ENCODE measurements at places on chromosomes 6 and 20.

DNA sequence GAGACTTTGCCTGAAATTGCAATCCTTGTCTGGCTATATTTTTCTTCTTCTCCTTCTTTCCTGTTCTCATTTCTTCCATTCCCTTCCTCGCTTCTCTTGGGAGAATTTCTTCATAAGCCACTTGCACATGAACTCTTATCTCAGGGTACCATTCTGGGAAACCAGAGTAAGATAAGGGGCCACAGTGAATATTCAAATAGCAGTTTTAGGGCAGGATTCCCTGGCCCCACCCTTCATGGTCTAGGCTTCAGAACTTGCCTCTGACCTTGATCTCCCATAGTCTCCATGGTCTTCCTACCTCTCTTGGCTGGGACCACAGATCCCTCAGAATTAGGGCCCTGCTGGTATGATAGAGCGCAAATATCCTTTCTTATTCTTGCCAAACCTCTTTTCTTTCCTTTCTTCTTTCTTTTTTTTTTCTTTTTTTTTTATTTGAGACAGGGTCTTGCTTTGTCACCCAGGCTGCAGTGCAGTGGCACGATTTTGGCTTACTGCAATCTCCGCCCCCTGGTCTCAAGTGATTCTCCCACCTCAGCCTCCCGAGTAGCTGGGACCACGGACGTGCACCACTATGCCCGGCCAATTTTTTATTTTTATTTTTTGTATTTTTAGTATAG is 123.0 kb upstream of the CITED2 start:
- no peak for DNase-seq

DNA sequence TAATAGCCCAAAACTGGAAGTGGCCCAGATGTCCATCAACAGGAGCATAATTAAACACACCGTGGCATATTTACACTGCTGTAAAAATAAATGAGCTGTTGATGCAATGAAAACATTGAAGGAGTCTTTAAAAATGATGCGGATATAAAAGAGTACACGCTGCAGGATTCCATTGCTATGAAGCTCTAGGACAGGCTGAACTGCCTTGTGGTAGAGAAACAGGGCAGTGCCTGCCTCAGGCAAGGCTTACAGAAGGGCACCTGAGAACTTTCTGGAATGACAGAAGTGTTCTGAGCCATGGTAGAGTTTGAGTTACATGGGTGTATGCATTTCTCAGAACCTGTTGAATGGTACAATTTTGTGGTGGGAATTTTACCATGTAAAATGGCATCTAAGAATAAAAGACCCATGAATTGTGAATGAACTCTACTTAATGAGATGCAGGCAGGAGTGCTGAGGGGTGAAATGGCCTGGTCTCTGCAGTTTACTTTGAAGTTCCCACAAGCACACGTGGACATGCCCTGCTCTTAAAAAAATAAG is 45.3 kb upstream of the RIN2 start:
- no peak for DNase-seq

GRCh38 chr20:32886652-32887051 is 27.9 kb downstream of the EFCAB8 start:
- DNase-seq, result no peak

GRCh38 chr6:129890164-129890563 is 29.0 kb upstream of the TMEM244 start:
- DNase-seq, result no peak

DNA sequence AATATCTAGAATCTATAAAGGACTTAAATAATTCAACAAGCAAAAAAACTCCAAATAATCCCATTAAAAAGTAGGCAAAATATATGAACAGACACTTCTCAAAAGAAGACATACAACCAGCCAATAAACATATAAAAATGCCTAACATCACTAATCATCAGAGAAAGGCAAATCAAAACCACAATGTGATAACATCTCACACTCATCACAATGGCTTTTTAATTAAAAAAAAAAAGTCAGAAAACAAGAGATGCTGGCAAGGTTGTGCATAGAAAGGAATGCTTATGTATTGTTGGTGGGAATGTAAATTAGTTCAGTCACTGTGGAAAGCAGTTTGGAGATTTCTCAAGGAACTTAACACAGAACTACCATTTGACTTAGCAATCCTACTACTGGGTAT is 979.6 kb upstream of the MAP3K7 start:
- DNase-seq, result no peak

DNA sequence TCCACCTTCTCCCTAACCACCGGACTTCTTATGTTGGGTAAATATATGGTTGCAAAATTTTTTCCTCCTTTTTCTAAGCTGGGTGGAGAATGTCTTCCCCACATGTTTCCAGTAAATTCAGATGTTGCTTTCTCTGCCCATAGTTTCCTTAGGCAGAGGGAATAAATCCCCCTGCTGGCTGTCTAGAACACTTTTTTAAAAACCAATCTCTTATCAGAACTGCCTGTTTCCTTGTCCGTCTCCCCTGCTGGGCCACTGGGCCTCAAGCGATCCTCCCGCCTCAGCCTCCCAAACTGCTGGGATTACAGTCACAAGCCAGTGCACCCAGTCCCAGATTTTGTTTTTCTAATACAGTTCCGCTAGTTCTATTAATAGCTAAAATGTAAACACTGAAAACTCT is 9.9 kb upstream of the WFDC2 start:
- DNase-seq, result no peak

GRCh38 chr6:144969154-144969553 is 684.0 kb downstream of the UTRN start:
- no peak for DNase-seq

GRCh38 chr6:72916906-72917305 is 295.0 kb downstream of the KCNQ5 start:
- DNase-seq, result no peak

DNA sequence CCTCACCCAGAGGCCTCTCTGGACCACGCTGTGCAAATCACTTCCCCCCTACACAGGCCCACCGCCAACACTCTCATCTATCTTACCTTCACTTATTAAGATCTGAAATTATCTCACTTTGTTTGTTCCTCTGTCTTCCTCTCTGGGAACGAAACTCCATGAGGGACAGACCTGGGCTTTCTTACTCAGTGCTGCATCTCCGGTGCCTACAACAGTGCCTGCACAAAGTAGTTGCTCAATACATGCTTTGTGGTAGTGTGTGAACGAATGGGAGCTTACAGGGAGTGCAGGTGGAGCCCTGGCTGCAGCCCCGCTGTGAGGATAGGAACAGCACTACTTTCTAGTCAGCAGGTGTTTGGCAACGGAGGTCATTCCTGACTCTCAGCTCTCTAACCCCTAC is 5.3 kb downstream of the CASS4 start:
- no peak for DNase-seq

- no peak for DNase-seq
These were observed 28.6 kb upstream of the LAMP5 start for GRCh38 chr20:9485614-9486340.

DNA sequence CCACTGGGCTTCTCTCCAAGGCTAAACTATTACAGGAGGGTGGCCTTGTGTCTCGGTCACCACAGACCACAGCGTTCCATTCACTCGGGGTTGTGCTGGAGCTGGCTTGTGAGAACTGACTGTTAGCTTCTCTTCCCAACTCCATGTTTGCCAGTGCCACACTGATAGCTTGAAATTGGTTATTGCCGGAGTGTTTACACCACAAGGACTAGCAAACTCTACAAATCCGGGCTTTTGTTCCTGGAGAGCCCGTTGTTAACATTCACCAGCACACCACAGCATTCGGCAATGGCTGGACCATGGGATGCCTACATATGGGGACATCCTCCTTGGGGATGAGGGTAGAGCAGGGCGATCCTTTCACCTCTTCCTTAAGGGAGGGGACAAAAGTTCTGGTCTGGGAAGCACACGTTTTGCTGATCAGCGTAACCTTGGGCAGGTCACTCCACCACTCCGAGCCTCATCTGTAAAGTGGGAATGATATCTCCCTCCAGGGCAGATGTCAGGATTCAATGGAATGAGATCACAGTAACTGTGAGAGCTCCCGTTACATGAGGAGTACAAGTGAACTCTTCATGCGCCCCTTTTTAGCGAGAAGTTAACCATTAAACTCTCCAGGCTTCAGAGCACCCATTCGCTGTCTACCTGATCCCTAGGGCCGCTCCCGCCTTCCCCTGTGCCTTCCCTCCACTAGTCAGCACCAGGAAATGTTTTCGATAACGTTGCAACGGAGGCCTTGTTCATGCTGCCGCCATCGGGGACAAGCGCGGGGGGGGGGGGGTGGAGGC is 41.7 kb upstream of the TTPAL start:
- no peak for DNase-seq
